OCI-LY7 (cell line): ENCODE measurements at places on chromosomes 5 and 9. TPM values are rescaled to one million over a fixed set of nuclear protein-coding genes. Genes with fewer than 3 reads are reported as not detected.

ANKRD34B gene
- not detected in 2 replicates for total RNA-seq

GOLGA2 gene
- total RNA-seq, result 58.2 and 70.6 TPM in 2 replicates

C1QTNF2 gene
- not detected in 2 replicates for total RNA-seq

PCDHA5 gene
- total RNA-seq, result not detected in 2 replicates

TRIM7 gene
- 1.8 and 2.2 TPM in 2 replicates for total RNA-seq

SPATA9 gene
- total RNA-seq, result not detected in 2 replicates
